Hepatocyte (in vitro differentiated cells): ENCODE measurements at places on chromosomes 6 and 20. TPM values are rescaled to one million over a fixed set of nuclear protein-coding genes. Genes with fewer than 3 reads are reported as not detected.

DNA sequence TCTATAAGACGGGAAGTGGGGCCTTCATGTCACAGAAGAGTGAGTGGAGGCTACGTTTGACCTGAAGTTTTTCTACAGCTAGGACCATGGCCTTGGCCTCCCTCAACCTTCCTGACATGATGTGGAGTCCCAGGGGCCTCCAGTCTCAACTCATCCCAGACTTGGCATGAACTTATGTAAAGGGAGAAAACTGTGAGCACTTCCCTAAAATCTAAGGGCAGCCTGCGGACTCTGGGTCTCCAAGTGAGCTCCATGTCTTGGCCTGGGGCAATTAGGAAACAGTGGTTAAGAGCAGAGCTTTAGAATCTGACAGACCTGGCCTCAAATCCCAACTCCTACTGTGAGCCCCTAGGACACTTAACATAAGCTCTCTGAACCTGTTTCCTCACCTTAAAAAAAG lies 182.5 kb downstream of the ZNF217 start:
- H3K27ac ChIP-seq, result no peak overlapping the region
- DNase-seq, result no peak
- H3K27me3 ChIP-seq, result no peaks in the 10 kb centered on the region
- H3K4me3 ChIP-seq, result no peak overlapping the region

GRCh38 chr6:83600459-83600858 lies 88.1 kb downstream of the PRSS35 start:
- no peaks in the 10 kb centered on the region for H3K36me3 ChIP-seq
- no peak for DNase-seq
- no peaks in the 10 kb centered on the region for H3K27me3 ChIP-seq

- no peak overlapping the region for H3K4me3 ChIP-seq
- no peak for DNase-seq
- peaks cover 4% of the 10 kb centered on the region for H3K4me1 ChIP-seq
Measured at GRCh38 chr6:56474532-56474931, 168.2 kb downstream of the DST start.

GRCh38 chr6:7145885-7146828 lies 38.4 kb downstream of the RREB1 start:
- peaks cover 64% of the 10 kb centered on the region for H3K4me1 ChIP-seq
- peak overlapping the region; percentile 99 for H3K27ac ChIP-seq
- H3K27me3 ChIP-seq, result no peaks in the 10 kb centered on the region
- peak; percentile 56 for DNase-seq
- no peak overlapping the region for H3K4me3 ChIP-seq
- no peaks in the 10 kb centered on the region for H3K36me3 ChIP-seq

- H3K4me3 ChIP-seq, result no peak overlapping the region
- peaks cover 25% of the 10 kb centered on the region for H3K4me1 ChIP-seq
- DNase-seq, result peak; percentile 37
Measured at GRCh38 chr6:134253681-134254080, 64.2 kb downstream of the SGK1 start.

DNA sequence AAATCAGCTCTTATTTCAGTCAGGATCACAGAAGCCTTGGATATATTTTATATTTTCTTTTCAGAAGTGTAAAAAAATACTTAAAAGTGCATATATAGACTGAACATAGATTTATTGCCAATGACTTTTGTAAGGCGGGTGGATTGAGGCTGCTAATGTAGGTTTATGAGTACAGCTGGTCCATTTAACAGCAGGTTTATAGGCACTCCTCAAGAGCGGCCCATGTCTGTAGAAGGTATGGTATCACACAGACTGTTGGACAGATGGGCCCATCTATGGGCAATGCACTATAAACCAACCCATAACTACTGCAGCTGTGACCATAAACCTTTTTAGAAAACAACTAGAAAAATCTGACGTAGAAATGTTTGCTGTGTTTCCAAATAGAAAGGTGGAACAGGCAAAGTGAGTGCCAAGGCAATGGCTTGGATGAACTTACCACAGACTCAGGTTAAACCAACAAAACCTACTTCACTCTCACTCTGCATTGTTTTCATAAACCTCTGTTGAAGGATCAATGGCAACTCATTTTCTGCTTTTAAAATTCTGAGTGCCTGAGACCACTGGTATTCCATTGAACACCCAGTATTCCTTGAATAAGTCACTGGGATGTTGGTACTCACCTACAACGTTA lies 170.6 kb upstream of the EYA4 start:
- H3K27ac ChIP-seq, result no peak overlapping the region
- no peaks in the 10 kb centered on the region for H3K36me3 ChIP-seq
- H3K4me3 ChIP-seq, result no peak overlapping the region

GRCh38 chr6:111603685-111604084 lies 2.0 kb downstream of the TRAF3IP2 start:
- H3K4me1 ChIP-seq, result peaks cover 43% of the 10 kb centered on the region
- H3K4me3 ChIP-seq, result no peak overlapping the region
- DNase-seq, result no peak
- H3K27ac ChIP-seq, result peak overlapping the region; percentile 97
- no peaks in the 10 kb centered on the region for H3K36me3 ChIP-seq

GRCh38 chr6:5553767-5554166 lies 292.5 kb downstream of the FARS2 start:
- no peaks in the 10 kb centered on the region for H3K27me3 ChIP-seq
- no peak overlapping the region for H3K4me3 ChIP-seq
- H3K36me3 ChIP-seq, result no peaks in the 10 kb centered on the region
- H3K4me1 ChIP-seq, result no peaks in the 10 kb centered on the region

DNA sequence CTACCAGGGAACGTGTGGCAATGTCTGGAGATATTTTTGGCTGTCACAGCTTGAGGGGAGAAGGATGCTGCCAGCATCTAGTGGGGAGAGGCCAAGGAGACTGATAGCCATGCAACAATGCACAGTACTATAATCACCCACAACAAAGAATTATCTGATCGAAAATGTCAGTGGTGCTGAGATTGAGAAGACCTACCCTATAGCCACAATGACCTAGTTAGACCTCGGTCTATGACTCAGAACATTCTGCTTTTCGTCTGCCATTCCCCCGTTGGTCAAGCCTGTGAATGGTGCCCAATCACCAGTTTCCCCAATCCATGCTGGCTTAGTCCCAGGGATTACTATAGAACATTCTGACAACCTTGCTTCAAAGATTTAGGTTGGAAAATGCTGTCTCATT lies 93.5 kb downstream of the TMEM200A start:
- no peaks in the 10 kb centered on the region for H3K27me3 ChIP-seq
- H3K4me3 ChIP-seq, result no peak overlapping the region
- DNase-seq, result no peak
- H3K4me1 ChIP-seq, result no peaks in the 10 kb centered on the region
- no peaks in the 10 kb centered on the region for H3K36me3 ChIP-seq

GRCh38 chr6:3822747-3823445 lies 26.3 kb upstream of the FAM50B start:
- no peak overlapping the region for H3K27ac ChIP-seq
- no peaks in the 10 kb centered on the region for H3K27me3 ChIP-seq
- DNase-seq, result no peak
- H3K4me1 ChIP-seq, result peaks cover 16% of the 10 kb centered on the region
- H3K36me3 ChIP-seq, result no peaks in the 10 kb centered on the region
- no peak overlapping the region for H3K4me3 ChIP-seq

GRCh38 chr6:14375930-14376329 lies 258.4 kb downstream of the CD83 start:
- H3K27ac ChIP-seq, result no peak overlapping the region
- H3K36me3 ChIP-seq, result no peaks in the 10 kb centered on the region
- no peak for DNase-seq
- H3K4me1 ChIP-seq, result peaks cover under 1% of the 10 kb centered on the region
- peaks cover 3% of the 10 kb centered on the region for H3K27me3 ChIP-seq

DNA sequence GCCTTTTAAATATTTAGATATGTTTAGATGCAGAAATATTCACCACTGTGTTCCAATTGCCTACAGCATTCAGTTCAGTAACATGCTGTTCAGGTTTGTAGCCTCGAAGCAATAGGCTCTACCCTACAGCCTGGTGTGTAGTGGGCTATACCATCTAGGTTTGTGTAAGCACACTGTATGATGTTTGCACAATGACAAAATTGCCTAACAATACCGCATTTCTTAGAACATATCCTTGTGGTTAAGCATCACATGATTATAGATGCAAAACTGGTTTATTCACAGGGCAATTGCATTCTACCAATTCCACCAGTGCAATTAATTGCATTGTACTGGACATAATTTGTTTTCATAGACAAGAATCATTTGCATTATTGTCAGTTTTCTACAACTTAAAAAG lies 7.9 kb upstream of the SLC22A16 start:
- no peaks in the 10 kb centered on the region for H3K4me1 ChIP-seq
- no peak overlapping the region for H3K4me3 ChIP-seq
- no peak for DNase-seq
- no peak overlapping the region for H3K27ac ChIP-seq

Gene PPIL6
- 2.2 and 2.6 TPM in 2 replicates for total RNA-seq

Gene SRMS
- total RNA-seq, result not detected in 2 replicates

Gene KHDC1L
- total RNA-seq, result not detected in 2 replicates

Gene SLC22A7
- 24.3 and 31.5 TPM in 2 replicates for total RNA-seq

Gene KIAA1755
- 2.0 and 3.4 TPM in 2 replicates for total RNA-seq

Gene LST1
- total RNA-seq, result not detected in 2 replicates

Gene B3GALT4
- 2.0 and 5.2 TPM in 2 replicates for total RNA-seq

Gene COL9A3
- total RNA-seq, result 22.6 and 23.9 TPM in 2 replicates

Gene WFDC12
- total RNA-seq, result not detected in 2 replicates

Gene PTCRA
- total RNA-seq, result not detected in 2 replicates

Gene SOD2
- total RNA-seq, result 236 and 264 TPM in 2 replicates

Gene RCAN2
- total RNA-seq, result 6.6 TPM in 2 replicates

Gene SLPI
- 1,143 and 1,330 TPM in 2 replicates for total RNA-seq

Gene GPX5
- total RNA-seq, result not detected in 2 replicates

Gene KCNK16
- total RNA-seq, result not detected in 2 replicates
